ENCODE measurements at places on chromosomes 11 and 22.

DNA sequence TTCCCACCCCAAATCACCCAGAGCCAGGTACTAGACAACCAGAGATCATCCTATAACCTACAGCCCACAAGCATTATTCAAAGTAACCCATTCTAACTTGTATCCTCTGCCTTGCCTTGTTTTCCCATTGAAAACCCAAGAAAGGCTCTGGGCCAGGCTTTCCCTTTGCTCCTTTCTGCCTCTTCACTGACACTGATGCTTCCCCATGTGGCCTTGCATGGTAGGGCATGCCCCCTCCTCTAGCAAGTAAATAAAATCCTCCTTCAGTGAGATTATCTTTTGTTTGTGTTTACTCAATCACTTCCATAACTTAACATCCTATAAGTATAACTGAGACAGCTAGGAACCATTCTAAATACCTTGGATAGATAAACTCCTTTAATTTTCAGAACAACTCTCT is 65.6 kb upstream of the FAR1 start:
- DNase-seq: no peak

DNA sequence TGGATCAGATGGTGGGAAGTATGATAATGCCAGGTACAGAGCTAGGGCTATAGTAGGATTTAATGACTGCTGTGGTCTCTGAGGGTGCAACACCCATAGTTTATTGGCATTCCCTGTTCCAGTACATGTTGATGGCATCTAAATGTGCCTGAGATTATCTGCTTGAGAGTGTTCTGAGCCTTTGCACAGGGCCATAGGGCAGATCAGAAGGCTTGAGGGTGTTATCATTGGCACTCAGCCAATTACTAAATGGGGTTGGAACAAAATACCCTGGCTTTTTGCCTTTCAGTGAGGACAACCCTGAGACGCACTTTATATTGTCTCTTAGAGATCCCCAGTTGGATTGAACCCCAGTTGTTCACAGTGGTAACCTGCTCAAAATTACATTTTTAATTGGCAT is 6.7 kb downstream of the SLC5A12 start:
- peak; percentile 38 for DNase-seq

DNA sequence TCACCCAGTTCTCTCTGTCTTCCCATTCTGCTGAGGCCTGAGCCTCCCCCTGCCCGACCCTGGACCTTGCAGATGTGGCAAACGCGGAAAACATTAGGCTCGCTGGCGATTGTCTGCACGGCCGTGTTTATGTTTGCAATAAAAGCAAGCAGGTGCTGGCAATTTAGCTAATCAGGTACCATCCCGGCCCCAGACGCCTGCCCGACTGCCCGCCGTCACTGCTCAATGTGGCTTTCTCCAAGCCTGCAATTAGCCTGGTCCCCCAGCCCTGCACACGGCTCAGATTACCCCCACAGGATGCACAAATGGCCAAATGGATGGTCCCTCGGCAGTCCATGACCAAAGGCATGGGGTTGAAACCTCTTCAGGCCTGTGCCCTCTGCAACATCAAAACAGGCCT is 259.7 kb downstream of the MN1 start:
- peak; percentile 20 for DNase-seq

DNA sequence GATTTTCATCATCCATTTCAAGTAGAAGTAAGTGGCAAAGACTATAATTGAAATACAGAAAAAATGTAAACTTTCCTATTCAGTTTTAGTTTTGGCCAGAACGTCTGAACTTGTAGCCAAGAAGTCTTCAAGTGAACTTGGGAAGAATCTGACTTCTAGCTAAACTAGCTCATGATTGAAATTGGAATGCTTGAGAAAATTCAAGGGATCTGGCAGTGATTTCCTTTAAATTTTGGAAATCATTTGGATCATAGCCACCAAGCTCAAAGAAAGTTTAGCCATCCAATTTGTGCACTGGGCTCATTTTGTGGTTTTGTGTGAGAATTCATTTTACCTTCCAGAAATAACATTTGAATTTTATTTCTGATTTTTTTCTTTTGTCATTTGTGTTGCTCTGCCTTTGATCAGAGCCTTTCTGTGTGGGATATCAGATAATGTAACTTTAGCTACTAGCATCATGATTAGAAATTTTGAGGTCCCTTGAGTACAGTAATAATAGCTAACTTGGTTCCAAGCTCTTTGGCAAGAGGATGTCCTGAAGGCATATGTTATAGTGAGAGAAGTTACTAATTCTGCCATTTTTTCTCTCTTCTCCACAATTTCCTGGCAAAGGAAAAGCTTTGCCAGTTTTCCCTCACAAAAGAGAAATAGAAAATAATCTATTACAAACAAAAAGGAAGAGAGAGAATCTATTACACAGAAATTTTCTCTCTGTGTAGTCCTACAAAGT is 2123.7 kb upstream of the RAG2 start:
- no peak for DNase-seq

GRCh38 chr11:121592708-121593107 is 139.9 kb upstream of the SORL1-AS1 start:
- no peak for DNase-seq

- DNase-seq: no peak
Observed at GRCh38 chr11:130698174-130698573, 218.1 kb downstream of the SNX19 start.

DNA sequence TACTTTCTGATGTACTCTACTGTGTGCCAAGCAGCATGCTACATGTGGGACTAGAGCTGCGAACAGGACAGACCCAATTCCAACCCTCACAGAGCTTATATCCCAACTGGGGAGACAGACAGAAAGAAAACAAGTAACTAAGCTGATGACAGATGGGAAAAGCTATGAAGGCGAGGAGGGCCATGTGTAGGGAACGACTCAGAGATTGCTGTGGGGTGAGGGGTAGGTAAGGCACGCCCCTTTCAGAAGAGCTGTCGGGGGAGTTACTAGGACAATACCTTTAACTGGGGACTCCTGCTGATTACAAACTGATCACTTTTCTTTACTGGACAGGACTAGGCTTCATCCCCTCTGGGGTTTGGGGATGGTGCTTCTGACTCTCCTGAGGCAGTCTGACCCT is 48.9 kb downstream of the ST3GAL4 start:
- no peak for DNase-seq

DNA sequence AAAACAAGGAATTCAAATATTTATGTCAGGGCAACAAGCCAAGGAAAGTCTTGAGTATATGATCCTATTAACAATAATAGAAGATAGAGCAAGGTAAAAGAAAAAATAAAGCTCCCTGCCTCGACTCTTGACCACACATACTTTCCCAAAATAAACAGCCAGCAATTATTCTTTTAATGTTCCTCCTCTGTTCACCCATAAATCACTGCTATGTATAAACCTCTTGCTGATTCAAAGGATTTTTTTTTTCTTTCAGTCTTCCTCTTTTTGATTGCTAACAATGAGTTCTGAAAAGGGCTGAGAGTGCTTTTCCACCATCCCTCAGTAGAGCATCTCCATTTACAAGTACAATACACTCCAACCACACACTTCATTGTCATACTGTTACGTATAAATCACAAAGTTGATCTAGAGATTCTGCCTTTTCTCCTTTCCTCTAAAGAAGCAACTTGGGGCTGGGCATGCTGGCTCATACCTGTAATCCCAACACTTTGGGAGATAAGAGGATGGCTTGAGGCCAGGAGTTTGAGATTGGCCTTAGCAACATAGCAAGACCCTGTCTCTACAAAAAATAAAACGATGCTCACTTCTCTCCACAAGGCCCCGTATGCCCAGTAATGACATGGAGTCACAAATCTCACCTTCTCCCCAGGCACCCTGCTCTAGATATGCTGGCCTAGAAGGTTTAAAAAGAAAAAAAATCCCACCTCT is 24.0 kb downstream of the RAB30 start:
- DNase-seq: peak; percentile 84

GRCh38 chr11:109439684-109440083 is 17.7 kb downstream of the C11orf87 start:
- no peak for DNase-seq

- DNase-seq: no peak
Observed at GRCh38 chr11:104073950-104074705, 37.7 kb downstream of the DDI1 start.

GRCh38 chr22:43094551-43094950 is 5.4 kb upstream of the TTLL1 start:
- DNase-seq: peak; percentile 8

GRCh38 chr22:44184006-44184405 is 3.3 kb downstream of the PARVG start:
- no peak for DNase-seq

- no peak for DNase-seq
Observed at GRCh38 chr11:9060700-9061111, 30.7 kb downstream of the SCUBE2 start.

GRCh38 chr11:10693509-10694081 is at the start of gene IRAG1:
IRAG1 (minus strand) TSS chr11:10693755; CDS start chr11:10693602, 153 bp downstream.
- DNase-seq: no peak

GRCh38 chr11:69155302-69156234 is at the start of gene SMIM38:
SMIM38 (plus strand) TSS chr11:69155935; CDS start chr11:69157847, 1,912 bp downstream.
- DNase-seq: no peak

GRCh38 chr11:19220903-19221724 is 19.3 kb upstream of the CSRP3 start:
- no peak for DNase-seq

DNA sequence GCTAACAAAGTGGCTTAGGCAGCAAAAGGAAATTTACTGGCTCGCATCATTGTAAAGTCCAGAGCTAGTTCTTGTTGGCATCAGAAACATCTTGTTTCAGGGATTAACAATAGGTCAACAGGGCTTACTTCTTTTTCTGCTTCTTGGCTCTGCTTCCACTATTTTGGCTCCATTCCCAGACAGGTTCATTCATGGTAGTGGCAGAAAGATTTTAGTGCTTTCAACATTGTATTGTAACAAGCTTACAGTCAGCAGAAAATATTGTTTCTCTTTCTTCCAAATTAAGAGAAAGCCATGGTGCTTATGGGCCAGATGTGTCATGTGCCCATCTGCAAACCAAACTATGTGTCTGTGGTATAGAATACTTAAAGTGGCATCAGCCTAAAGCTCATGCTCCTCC is 315.6 kb downstream of the RAB38 start:
- DNase-seq: no peak

DNA sequence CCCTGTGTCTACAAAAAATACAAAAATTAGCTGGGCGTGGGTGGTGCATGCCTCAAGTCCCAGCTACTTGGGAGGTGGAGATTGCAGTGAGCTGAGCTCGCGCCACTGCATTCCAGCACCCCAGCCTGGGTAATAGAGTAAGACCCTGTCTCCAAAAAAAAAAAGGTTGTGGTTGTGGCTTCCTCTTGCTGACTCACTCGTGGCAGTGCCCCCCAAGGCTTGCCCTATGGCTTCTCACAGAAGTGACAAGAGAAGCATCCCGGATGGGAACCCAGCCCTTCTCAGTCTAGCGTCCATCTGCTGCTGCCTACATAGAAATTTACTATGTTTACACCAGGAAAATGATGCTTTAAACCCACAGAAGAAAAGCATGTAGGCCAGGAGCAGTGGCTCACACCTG is 68.5 kb upstream of the PITPNB start:
- no peak for DNase-seq

- peak; percentile 83 for DNase-seq
Observed at GRCh38 chr11:125941619-125942611, 3.9 kb upstream of the VSIG10L2 start.

DNA sequence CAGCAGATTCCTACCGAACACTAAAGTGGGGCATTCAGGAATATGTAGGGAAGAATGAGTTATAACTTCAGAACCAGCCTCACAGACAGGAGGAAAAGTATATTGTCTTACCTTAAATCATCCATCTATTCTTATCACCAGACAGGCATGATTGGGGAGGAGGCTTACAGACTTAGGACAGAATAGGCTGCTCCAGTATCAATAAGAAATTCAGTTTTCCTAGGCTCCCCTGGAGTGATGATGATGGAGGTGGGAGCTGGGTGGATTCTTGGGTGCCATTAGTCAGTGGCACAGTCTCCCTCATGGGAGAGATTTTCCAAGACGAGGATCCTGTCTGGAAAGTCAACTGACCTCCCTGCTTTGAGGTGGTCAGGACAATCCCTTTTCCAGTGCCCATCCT is 225.0 kb downstream of the AASDHPPT start:
- DNase-seq: no peak

- DNase-seq: no peak
Observed at GRCh38 chr11:66317723-66318599, 1.1 kb upstream of the CD248 start.

- peak; percentile 70 for DNase-seq
Observed at GRCh38 chr11:57513911-57514537, 1.5 kb downstream of the SLC43A1 start.

DNA sequence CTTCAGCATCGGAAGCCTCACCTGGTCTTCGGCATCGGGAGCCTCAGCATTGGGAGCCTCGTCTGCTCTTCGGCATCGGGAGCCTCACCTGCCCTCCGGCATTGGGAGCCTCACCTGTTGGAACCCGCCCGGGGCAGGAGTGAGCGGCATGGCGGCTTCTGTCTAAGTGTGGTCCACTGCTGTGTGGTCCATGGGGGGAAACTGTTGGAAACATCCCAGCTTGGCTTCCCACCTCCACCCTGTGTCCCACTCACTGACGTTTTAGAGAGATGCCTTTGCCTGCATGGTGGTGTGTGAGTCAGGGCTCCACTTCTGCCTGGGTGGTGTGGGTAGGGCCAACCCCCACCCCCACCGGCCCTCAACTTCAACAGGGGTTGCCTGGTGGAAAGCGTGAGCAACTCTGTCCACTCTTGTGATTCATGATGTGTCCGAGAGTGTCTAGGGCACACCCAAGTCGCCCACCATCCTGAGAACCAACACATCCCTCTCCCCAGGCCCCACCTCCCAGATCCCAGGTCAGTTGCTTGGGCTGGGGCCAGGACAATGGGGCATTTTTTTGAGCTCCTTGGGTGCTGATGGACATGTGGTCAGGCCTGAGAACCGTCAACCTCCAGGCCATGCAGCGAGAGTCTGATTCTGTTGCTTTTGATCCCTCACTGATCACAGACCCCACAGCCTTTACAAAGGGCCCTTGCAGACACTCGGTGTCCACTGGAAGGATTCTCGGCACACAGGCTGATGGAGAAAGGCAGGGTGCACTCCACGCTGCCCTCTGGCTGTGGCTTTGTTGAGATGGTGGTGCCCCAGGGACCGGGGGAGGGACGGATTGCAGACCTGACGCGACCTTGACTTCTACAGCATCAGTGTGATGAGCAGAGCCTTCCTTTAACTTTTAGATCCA is 406.7 kb downstream of the TBC1D22A start:
- no peak for DNase-seq

DNA sequence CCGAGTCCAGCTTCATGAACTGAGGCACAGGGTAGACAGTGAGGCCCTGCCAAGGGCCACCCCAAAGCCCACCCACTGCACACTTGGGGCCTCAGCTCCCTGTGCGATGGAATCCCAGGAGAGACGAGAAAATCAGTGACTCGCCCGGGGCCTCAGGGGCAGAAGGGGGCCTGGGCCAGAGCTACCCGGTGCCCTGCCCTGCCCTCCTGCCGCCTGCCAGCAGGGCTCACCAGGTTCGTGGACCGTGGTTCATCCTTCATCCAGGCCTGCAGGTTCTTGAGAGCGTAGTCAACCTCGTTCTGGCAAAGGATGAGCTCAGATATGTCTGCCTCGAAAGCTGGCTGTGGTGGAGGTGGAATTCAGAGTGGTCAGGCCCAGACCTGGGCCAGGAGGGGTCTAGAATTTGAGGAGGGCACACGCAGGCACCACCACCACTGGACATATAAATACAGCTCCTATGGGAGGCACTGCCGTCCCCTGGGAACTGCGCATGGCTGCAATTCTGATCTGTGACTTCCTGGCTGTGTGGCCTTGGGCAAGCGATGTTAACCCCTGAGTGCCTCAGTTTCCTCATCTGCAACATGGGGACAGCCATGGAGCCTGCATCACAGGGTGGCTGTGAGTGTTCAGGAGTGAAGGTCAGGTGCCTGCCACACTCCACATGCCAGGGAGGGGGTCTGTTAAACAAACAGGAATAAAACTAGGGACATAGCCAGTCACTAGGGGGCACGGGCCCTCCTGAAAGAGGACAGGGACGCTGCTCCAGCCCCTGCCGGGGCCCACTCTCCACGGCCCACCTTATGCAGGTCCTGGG is 7.5 kb downstream of the ALDH3B2 start:
- no peak for DNase-seq

Data from NCI-H1417 (cell line).